ENCODE measurements at places on chromosomes 2 and 18.

GRCh38 chr2:120881981-120882788, 146.5 kb downstream of the GLI2 start:
- no peak for DNase-seq

GRCh38 chr18:37501136-37501535, 64.5 kb downstream of the CELF4 start:
- no peak for DNase-seq

DNA sequence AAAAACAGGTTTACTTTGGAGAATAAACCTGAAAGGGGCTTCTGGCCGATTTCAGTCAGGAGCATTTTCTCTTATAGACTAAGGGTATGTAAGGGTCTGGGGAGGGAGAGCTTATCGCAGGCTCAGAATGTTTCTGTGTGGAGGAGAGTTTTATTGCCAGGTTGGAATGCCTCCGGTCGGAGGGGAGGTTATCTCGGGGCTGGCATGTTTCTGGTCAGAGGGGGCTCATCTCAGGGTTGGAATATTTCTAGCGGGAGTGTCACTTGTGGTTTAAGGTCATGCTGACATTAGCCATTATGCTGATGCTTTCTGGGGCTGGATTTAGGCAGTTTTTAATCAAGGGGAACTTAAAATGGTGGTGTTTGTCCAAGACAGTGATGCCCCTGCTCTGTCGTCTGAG, 333.6 kb downstream of the METTL4 start:
- no peak for DNase-seq

GRCh38 chr2:137870682-137871081, 93.6 kb upstream of the HNMT start:
- no peak for DNase-seq

GRCh38 chr2:238640486-238640885, 207.4 kb upstream of the TWIST2 start:
- DNase-seq: no peak

GRCh38 chr18:49017813-49018553, 67.2 kb upstream of the SMAD7 start:
- DNase-seq: no peak

GRCh38 chr2:238425979-238426567, 654 bp upstream of the ASB1 start:
- DNase-seq: no peak

DNA sequence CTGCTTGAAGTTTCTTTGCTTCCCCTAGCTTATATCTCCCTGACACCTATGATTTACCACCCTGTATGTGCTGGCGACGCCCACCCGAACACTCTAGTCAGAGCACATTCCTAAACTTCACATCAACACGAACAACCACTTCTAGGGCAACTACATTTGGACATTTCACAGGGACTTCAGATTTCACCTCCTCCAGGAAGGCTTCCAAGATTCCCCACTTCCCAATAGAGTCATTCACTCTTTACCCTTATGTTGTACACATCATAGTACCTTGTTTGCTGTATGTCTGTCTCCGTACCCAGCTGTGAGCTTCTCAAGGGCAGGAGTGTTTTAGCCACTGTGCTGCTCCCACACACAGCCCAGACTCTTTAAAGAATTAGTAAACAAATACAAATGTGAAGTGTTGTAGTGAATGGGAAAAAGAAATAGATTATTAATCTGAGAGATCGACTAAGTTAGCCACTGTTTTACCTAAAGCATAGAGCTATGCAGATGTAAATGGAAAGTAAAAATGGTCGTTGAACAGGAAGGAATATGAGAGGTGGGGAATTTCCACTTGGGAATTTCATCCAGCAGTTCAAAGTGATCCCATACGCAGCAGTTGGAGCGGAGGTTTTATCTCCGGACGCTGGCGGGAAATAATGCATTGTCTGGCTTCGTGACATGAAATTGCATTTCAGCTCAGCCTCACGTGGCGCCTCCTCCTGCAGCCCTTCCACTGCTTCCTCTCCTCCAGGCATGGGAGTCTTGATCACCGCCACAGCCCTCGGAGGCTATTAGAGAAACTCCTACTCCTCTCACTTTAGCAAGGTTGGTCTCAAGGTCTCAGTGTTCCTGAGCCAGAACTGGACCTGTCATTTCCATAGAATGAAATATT, 233.4 kb upstream of the COPS8 start:
- DNase-seq: no peak

DNA sequence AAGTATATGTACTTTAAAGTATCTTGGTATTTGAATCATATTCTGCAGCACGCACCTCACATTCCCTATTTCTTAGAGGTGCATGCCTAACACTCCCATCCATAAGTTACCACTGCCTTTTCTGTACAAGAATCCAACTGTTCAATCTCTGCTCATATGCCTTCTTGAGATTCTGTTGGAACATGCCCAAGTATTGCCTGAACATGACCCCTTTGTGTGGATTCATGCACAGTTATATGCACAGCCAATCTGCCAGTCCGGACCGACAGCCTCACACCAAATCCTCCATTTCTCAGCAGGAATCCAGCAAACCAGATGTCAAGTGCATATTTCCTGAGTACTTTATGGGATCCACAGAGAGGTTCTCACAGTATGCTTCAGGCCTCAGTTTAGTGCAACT, 222.0 kb downstream of the TMEM182 start:
- DNase-seq: no peak

- no peak for DNase-seq
Measured at GRCh38 chr2:198232281-198232680, 427.9 kb downstream of the PLCL1 start.

GRCh38 chr2:27149570-27150405, 984 bp downstream of the TCF23 start:
- no peak for DNase-seq

Measured in NAMALWA (cell line).